ENCODE measurements at places on chromosomes 1 and 21.

GRCh38 chr1:153520818-153521476 is 14.8 kb downstream of the S100A6 start:
- peaks cover 15% of the 10 kb centered on the region for H3K4me1 ChIP-seq
- H3K36me3 ChIP-seq, result no peaks in the 10 kb centered on the region
- no peak overlapping the region for H3K4me3 ChIP-seq
- no peaks in the 10 kb centered on the region for H3K27me3 ChIP-seq

- no peak overlapping the region for H3K27ac ChIP-seq
- DNase-seq, result no peak
- no peaks in the 10 kb centered on the region for H3K36me3 ChIP-seq
- H3K4me1 ChIP-seq, result no peaks in the 10 kb centered on the region
- no peak overlapping the region for H3K4me3 ChIP-seq
Measured at GRCh38 chr21:45861156-45861870, 120.3 kb upstream of the COL6A1 start.

- no peak overlapping the region for H3K27ac ChIP-seq
- H3K4me1 ChIP-seq, result peaks cover 8% of the 10 kb centered on the region
- DNase-seq, result no peak
- H3K27me3 ChIP-seq, result no peaks in the 10 kb centered on the region
Measured at GRCh38 chr1:155247667-155248553, 7.4 kb downstream of the ENTREP3 start.

GRCh38 chr21:38651570-38651969 is 153.3 kb upstream of the ERG start:
- H3K36me3 ChIP-seq, result no peaks in the 10 kb centered on the region
- no peaks in the 10 kb centered on the region for H3K4me1 ChIP-seq
- no peak overlapping the region for H3K4me3 ChIP-seq
- no peak overlapping the region for H3K27ac ChIP-seq
- DNase-seq, result no peak

DNA sequence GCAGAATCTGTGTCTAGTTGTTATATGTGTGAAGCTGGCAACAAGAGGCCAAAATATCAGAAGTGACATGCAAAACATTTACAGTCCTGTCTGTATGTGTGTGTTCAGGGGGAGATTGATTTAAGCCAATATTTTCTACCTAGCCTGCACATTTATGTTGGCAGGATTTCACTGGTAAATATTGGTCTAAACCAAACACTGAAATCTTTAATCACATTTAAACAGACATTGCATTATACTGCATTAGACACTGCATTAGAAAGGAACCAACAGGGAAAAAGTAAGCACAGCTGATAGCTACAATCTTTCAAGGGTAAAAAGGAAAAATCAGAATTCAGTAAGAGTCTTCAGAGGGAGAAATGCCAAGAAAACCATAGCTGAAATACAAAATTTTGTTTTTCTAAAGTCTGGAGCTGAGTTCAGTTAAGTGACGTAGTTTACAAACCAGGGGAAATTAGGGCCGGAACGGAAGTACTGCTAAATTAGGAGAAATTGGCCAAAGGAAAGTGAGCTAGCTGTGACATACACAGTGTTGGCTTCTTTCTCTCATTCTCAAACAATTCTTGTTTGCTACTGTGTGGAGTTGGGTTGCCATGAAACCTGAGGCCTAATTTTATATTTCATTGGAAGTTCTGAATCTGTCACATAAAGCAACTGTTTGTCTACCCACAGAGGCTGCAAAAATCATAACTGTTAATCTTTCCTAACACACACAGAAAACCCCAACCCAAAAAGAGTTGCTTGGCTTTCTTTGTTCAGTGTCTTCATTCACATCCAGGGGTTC is 217.3 kb upstream of the SGIP1 start:
- H3K36me3 ChIP-seq, result no peaks in the 10 kb centered on the region
- no peak overlapping the region for H3K4me3 ChIP-seq
- H3K4me1 ChIP-seq, result no peaks in the 10 kb centered on the region
- H3K27ac ChIP-seq, result no peak overlapping the region
- no peaks in the 10 kb centered on the region for H3K27me3 ChIP-seq
- no peak for DNase-seq

DNA sequence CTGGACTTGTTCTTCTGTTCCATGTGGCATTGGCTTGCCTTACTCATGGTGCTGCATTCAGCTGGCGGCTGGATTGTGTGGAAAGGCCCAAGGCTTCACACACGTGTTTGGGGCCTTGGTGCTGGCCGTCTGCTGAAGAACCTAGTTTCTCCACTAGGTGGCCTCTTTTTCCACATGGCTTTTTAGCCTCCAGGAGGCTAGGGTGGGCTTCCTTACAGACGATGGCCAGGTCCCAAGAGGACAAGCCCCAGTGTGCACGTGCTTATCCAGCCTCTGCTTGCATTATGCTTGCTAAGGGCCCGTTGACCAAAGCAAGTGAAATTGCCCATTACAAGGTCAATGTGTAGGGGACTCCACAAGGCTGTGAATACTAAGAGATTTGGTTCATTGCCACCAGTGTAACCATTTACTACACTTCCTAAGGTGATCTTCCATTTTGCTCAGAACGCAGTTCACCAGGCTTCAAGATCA is 47.5 kb upstream of the FOXO6 start:
- no peaks in the 10 kb centered on the region for H3K27me3 ChIP-seq
- peak; percentile 21 for DNase-seq
- H3K4me3 ChIP-seq, result no peak overlapping the region
- H3K4me1 ChIP-seq, result peaks cover 15% of the 10 kb centered on the region

- no peaks in the 10 kb centered on the region for H3K4me1 ChIP-seq
- H3K4me3 ChIP-seq, result no peak overlapping the region
- H3K27ac ChIP-seq, result no peak overlapping the region
Measured at GRCh38 chr1:184941410-184941733, 32.9 kb downstream of the NIBAN1 start.

- DNase-seq, result no peak
- no peak overlapping the region for H3K27ac ChIP-seq
- no peak overlapping the region for H3K4me3 ChIP-seq
Measured at GRCh38 chr1:236619398-236619797, 15.1 kb upstream of the HEATR1 start.

- DNase-seq, result peak; percentile 84
- no peaks in the 10 kb centered on the region for H3K36me3 ChIP-seq
- peak within 1 kb of the TSS; percentile 61 for H3K27ac ChIP-seq
- H3K4me3 ChIP-seq, result peak within 1 kb of the TSS; percentile 71
- H3K4me1 ChIP-seq, result peaks cover 22% of the 10 kb centered on the region
Measured at GRCh38 chr21:45981151-45982091, at the start of gene COL6A1. COL6A1 (plus strand) TSS chr21:45981770; CDS start chr21:45981851, 81 bp downstream.

DNA sequence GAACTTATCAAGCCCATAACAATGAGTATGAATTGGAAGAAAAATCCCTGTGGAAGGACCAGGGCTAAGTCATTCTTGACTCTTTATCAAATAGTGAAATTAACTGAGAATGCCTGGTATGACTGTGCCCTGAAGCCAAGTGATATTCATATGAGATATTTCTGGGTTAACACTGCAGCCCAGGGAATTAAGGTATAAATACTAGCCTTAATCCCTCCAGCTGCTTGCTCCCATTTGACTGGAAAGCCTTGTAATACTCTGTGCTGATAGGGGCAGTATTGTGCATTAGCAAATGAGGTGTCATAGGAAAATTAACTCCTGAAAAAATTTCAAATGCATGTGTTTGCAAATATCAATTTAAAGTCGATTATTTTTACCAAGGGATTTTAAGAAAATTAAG is 568.8 kb downstream of the LMO4 start:
- H3K27ac ChIP-seq, result no peak overlapping the region
- DNase-seq, result peak; percentile 30
- H3K4me3 ChIP-seq, result no peak overlapping the region
- no peaks in the 10 kb centered on the region for H3K4me1 ChIP-seq
- H3K36me3 ChIP-seq, result no peaks in the 10 kb centered on the region
- H3K27me3 ChIP-seq, result no peaks in the 10 kb centered on the region

- no peak for DNase-seq
- H3K27ac ChIP-seq, result no peak overlapping the region
- no peaks in the 10 kb centered on the region for H3K4me1 ChIP-seq
- H3K27me3 ChIP-seq, result no peaks in the 10 kb centered on the region
- no peak overlapping the region for H3K4me3 ChIP-seq
Measured at GRCh38 chr1:66380452-66381212, 153.3 kb upstream of the SGIP1 start.

- no peak for DNase-seq
- H3K4me3 ChIP-seq, result no peak overlapping the region
- H3K36me3 ChIP-seq, result no peaks in the 10 kb centered on the region
- no peaks in the 10 kb centered on the region for H3K27me3 ChIP-seq
- no peak overlapping the region for H3K27ac ChIP-seq
- H3K4me1 ChIP-seq, result peaks cover 4% of the 10 kb centered on the region
Measured at GRCh38 chr1:211527888-211528287, 35.9 kb upstream of the RD3 start.

DNA sequence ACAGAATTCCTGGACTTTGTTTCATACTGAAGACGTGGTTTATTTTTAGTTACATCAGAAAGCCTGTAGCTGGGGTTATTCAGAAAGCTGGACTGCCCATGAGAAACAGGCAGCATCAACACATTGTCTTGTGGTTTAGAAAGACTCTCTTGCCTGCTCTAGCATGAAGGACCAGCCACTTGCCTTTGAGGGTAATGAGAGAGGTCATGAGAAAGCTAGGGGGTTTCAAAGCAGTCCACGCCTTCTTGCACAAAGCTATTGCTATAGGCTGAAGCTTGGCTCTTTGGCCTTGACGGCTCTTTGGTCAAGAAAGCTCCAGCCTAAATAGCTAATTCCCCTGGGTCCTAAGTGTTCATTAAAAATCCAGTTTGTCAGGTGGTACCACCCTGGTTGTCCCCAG is 208.1 kb downstream of the PRDM2 start:
- no peak overlapping the region for H3K4me3 ChIP-seq
- no peaks in the 10 kb centered on the region for H3K4me1 ChIP-seq
- no peak for DNase-seq
- H3K27me3 ChIP-seq, result no peaks in the 10 kb centered on the region
- no peak overlapping the region for H3K27ac ChIP-seq

DNA sequence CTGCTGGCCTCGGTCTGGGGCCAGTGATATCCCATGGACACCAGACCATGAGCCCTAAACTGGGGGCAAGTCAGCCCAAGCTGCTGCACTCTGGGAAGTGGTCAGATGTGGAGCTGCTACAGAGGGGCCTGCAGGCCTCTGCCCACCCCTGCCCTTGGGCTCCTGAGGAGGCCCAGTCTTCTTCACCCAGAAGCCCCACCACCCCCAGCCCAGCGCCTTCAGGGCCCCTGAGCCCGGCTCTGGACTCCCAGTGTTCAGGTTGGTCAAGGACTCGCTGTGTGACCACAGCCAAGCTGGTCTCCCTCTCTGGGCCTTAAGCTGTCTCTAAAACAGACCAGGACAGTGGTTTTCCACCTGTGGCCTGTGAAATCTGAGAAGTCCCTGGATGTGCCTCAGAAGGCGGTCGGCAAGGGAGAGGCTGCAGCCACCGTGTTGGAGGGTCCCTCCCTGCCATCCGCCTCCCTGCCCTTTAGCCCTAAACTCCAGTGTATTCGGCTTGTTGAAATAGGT is 79.7 kb upstream of the TMEM51 start:
- DNase-seq, result no peak
- no peaks in the 10 kb centered on the region for H3K27me3 ChIP-seq
- H3K36me3 ChIP-seq, result peaks cover 2% of the 10 kb centered on the region

DNA sequence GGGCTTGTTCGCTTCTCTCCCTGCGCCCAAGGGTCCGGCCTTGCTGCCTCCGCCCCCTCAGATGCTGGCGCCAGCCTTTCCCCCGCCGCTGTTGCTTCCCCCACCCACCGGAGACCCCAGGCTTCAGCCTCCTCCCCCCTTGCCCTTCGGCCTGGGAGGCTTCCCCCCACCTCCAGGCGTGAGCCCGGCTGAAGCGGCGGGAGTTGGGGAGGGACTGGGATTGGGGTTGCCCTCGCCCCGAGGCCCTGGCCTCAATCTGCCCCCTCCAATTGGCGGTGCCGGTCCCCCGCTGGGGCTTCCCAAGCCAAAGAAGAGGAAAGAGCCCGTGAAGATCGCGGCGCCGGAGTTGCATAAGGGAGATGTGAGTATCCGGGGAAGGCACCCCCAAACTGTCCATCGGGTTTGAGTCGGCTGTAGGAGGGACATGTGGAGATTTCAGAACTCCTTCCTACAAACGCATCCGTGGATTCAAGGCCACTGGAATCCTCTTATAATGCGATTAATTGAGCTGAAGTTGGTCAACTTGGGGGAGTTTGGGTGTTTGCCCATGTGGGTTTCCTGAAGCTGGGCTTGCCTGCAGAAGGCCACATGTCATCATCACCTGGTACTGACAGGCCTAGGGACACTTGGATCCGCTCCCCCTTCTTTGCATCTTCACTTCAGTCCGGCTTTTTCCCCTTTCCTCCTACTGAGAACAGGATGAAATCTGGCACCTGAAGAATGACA is 707 bp downstream of the PRCC start:
- H3K36me3 ChIP-seq, result peaks cover 6% of the 10 kb centered on the region
- peak; percentile 12 for DNase-seq
- H3K4me1 ChIP-seq, result peaks cover 5% of the 10 kb centered on the region
- H3K27ac ChIP-seq, result peak overlapping the region; percentile 55

DNA sequence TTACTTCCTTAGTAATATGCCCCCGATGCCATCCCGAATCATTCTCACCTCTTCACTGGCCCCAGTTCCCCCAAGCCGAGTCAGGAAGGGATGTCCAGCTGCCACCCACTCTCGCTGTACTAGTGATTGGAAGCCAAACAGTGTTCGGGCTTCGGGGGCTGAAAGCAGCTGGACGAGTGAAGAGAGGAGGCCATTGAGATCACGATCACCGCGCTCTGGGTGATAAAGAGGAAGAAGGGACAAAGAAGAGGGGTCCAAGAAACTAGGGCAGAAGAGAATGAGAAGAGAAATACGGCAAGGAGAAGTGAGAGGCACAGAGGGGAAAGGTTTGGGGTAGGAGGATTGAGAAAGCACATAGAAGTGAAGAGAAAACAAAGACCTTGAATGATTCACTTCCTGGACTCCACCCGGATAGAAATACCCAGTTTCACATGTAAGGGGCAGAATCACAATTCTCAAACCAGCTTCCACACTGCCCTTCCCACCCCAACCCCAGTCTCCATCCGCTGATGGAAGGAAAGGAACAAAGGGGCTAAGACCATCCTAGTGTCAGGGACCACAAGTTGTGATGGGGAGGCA is 3.7 kb upstream of the SF3B4 start:
- peaks cover 45% of the 10 kb centered on the region for H3K36me3 ChIP-seq
- DNase-seq, result no peak
- H3K4me3 ChIP-seq, result no peak overlapping the region

GRCh38 chr21:34801519-34802132 is 132.8 kb downstream of the CLIC6 start:
- H3K36me3 ChIP-seq, result peaks cover 3% of the 10 kb centered on the region
- H3K4me1 ChIP-seq, result peaks cover 8% of the 10 kb centered on the region
- no peak overlapping the region for H3K4me3 ChIP-seq
- no peaks in the 10 kb centered on the region for H3K27me3 ChIP-seq
- peak overlapping the region; percentile 16 for H3K27ac ChIP-seq

- H3K27ac ChIP-seq, result no peak overlapping the region
- no peaks in the 10 kb centered on the region for H3K36me3 ChIP-seq
- no peaks in the 10 kb centered on the region for H3K27me3 ChIP-seq
- H3K4me1 ChIP-seq, result peaks cover 26% of the 10 kb centered on the region
Measured at GRCh38 chr1:111204201-111204982, 3.9 kb upstream of the DENND2D start.

DNA sequence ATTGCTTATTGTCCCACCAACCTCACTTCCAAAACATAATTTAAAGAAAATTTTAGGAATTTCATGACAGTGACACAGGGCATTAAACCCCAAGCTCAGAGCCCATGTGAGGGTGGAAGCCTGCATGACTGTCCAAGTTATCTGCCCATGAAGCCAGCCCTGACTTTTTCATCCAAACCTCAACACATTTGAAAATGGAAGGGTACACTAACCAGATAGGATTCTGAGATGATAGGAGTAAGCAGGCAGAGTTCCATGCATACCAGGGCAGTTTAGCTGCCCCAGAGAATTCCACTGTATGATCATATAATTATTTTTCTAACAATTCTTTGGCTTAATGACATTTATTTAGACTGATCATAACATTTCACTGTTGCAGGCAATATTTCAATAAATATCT is 986.0 kb downstream of the TTLL7 start:
- peaks cover 3% of the 10 kb centered on the region for H3K4me1 ChIP-seq
- peak; percentile 30 for DNase-seq
- peak overlapping the region; percentile 15 for H3K27ac ChIP-seq
